ENCODE measurements at places on chromosomes 5 and 9.
A peak's percentile ranks its signal among the peaks of the same experiment; 100 is the strongest.

- no peak for DNase-seq
Observed at GRCh38 chr5:78720227-78720985, 71.8 kb upstream of the LHFPL2 start.

GRCh38 chr5:173872957-173873305, 15.2 kb upstream of the CPEB4 start:
- DNase-seq = no peak

GRCh38 chr5:5042806-5043205, 97.3 kb upstream of the ADAMTS16 start:
- DNase-seq = no peak

- DNase-seq = no peak
Observed at GRCh38 chr9:89530726-89531125, 32.8 kb upstream of the SEMA4D start.

DNA sequence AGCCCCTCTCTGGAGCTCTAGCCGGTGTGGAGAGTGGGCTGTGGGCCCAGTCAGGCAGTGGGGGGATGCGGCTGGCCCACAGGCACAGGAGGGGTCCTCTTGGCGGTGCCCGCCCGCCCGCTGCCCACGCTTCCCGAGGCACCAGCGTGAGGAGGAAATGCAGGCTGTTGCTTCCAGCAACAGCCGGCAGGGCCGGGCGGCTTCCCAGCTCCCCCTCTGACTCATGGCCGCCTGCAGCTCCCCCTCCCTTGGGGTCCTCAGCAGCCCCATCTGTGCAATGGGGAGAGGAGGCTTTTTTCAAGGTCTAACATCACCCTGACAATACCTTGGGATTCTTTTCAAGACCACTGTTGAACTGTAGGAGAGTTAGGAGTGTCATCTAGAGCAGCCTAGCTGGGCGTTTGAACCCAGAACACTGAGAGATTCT, 10.4 kb downstream of the CXXC5 start:
- no peak for DNase-seq

GRCh38 chr9:123354806-123355508, 1.0 kb upstream of the CRB2 start:
- DNase-seq = no peak

DNA sequence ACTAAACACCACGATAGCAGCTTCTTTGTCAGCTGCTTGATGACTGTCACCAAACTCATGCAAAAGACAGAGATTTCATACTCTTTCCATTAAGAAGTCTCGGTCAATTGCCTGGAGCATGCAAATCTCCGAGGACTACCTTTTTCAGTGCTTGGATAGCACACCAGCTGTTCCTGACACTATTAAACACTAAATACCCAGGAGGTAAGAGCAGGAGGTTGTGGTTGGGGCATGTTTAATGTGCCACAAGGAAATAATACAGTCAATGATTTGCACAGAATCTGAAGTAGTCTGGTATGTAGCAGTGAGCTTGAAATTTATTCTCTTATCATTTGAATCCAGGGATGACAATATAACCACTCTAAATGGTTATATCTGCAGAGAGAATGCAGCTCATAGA, 996.2 kb downstream of the CDH12 start:
- no peak for DNase-seq

DNA sequence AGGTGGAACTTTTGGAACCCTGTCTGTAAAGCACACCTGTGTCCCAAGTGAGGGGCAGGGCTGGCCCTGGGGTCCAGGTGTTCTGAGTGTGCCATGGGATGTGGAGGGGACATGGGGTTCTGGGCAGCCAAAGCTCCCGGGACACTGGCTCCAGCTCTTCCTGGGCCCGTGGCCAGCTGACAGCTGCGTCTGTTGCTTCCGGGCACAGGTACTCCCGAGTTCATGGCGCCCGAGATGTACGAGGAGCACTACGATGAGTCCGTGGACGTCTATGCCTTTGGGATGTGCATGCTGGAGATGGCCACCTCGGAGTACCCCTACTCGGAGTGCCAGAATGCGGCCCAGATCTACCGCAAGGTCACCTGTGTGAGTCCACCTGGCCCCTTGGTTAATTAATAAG, 50.7 kb downstream of the WNK2 start:
- DNase-seq = no peak

GRCh38 chr9:135500071-135500524, 384 bp upstream of the MRPS2 start:
- no peak for DNase-seq

DNA sequence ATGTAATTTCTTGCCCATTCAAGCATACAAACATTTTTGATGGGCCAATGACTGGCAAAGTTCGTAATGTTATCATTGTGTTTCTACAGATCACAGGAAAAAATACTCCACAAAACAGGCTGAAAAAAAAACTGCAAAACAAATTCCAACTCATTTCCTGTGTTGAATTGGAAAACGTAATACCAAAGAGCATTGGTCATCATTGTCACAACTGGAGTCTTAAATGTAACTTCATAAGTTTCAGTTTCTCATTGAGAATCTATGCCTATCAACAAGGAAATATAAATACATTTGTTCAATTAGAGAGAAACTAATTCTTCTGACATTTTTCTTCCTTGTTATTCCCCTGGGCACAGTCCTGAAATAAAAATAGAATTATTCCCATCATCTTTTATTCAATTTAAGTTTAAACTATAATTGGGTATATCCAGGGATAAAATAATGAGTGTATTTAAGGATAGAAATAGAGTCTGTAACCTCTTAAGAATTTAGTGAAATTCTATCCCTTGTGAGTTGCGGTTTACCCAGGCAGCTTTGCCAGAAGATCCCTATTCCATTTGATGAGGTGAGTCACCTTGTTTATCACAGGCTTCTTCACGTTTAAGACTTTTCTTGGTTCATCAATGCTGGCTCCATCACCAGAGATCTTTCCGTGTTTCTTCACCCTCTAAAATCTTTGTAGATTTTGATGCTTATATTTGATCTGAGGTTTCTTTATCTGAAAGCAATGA, 112.7 kb upstream of the ITGA1 start:
- DNase-seq = no peak

DNA sequence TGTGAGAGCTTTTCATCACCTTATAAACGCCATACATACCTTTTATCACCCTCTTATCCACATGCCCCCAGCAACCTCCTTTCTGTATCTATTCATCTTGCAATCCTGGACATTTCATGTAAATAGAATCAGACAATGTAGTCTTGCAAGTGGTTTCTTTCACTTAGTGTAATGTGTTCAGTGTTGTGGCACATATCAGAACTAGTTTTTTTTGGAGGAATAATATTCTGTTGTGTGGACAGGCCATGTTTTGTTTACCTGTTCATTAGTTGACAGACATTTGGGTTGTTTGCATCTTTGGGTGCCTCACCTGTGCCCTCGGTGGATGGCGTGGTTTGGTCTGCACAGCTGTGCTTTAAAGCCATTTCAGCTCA, 1.3 kb downstream of the SQSTM1 start:
- DNase-seq = no peak

DNA sequence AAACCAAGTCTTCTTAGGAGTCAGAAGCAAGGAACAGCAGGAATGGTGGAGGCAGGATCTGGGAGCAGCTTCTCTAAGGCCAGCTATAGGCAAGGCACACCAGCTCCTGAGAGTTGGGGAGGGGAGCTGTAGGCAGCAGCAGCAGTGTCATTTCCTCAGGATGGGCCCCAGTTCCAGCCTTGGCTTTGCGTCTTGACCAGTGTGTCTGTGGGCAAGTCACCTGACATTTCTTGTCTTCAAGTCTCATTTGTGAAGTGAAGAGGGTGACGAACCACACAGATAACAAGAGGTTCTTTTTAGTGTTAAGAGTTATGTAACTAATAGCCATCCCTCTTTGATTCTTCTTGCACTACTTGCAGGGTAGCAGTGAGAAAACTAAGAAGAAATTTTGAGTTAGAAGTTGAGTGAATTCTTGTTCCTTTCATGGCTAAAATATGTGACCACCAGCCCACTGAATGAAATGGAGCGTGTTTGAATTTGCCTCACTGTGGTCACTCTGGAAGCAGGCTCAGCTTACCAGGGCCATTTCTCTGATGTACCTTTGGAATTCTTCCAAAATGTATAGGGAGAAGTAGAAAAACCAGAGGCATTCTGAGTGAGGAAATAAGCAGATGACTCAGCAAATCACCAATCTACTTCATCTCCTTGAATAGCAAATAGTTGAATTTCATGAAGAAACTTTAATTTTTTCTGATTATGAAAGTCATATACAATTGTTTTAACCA, 42.4 kb downstream of the RHOBTB3 start:
- no peak for DNase-seq

- no peak for DNase-seq
Observed at GRCh38 chr5:43839218-43839617, 236.2 kb downstream of the NNT start.

DNA sequence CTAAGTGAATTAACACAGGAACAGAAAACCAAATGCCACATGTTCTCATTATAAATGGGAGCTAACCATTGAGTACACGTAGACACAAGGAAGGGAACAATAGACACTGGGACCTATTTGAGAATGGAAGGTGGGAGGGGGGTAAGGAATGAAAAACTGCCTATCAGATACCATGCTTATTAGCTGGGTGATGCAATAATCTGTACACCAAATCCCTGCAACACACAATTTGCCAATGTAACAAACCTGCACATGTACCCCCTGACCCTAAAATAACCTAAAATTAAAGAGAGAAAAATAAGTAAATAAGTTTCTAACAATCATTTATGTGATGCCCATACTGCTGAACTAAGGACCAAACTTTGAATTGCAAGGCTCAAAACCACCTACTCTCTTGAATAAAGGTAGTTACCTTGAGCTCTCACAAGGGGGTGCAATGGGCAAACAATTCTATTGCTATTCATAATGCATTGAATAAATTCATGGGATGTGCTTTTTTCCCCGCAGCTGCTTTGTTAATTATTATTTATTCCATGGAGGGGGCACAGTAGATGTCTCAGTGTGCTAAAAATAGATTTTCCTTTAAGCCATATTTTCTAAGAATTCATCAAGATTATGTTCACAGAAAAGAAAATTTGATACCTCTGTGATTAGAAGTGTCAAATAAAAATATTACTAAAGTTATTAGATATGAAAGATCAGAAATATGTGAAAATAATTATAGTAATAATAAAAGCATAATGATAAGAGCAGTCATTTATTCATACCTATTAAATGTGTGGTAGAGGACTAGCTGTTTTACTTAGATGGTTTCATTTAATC, 76.2 kb upstream of the PTPN3 start:
- no peak for DNase-seq

GRCh38 chr5:83721953-83722901, 1.6 kb upstream of the HAPLN1 start:
- no peak for DNase-seq

GRCh38 chr5:142143878-142144277, 35.3 kb downstream of the NDFIP1 start:
- no peak for DNase-seq

DNA sequence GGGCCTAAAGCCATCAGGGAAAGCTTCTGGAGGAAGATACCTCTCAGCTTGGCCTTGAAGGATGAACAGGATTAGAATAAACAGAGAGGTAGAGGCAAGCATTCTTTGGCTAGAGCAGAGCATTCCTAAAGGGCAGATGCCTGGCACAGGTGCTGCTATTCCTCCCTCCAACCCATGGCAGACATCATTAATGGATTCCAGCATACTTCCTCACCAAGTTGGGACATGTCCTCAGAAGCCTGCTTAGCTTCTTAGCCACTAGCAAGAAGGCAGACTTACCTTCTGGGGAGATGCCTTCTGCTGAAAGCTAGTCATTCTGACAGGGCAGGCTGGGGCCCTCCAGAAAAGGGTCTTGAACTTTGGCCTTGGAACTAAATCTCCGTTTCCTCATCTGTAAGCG, 122.0 kb downstream of the RGS3 start:
- no peak for DNase-seq

DNA sequence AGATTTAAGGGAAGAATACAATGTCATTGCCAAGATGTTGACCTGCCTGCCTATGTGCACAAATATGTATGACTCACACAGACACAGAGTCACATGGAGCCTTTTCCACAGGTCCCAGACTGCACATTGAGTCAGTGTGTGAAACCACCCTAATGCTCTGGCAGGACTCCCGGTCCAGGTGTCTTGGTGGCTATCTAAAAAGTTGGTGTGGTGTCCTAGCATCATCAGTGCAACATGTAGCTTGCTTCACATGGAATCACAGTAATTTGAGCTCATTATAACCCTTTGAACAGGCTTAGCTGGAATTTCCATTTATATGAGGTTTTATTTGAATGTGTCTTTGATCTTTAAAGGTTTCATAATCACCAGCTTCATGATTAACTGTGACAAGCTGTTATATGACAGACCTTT, 10.7 kb downstream of the IFNA5 start:
- DNase-seq = no peak

- DNase-seq = no peak
Observed at GRCh38 chr9:21465859-21466518, 16.1 kb downstream of the IFNE start.

GRCh38 chr5:1008451-1009358, at the start of gene NKD2:
TSS of gene NKD2 (plus strand) at chr5:1008802. CDS start at chr5:1009058, 256 bp downstream.
- DNase-seq = peak; percentile 53

DNA sequence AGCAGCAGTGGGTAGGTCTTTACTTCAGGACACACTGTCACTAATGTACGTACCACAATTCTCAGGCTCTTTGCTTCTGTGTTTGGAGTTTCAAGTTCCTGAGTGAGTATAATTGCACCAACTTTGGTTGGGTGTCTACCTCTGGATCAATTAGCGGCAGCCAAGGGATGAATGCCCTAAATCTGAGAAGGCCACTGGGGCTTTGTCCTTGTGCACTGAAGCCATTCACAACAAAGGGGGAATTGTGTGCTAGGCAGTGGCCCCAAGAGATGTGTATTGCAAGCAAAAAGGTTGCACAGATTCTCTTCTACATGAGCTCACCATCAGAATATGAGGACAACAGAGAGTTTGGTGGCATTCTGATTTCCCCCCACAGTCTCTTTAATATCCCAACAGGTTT, 3.9 kb upstream of the PHF24 start:
- no peak for DNase-seq

GRCh38 chr5:2542821-2543220, 208.7 kb downstream of the IRX2 start:
- no peak for DNase-seq

GRCh38 chr5:159953609-159954008, 37.3 kb downstream of the ADRA1B start:
- DNase-seq = no peak

GRCh38 chr9:3676766-3677165, 151.0 kb upstream of the RFX3 start:
- DNase-seq = no peak
